Activated CD4-positive, alpha-beta T cell treated with anti-CD3 and anti-CD28 coated beads for 4 hours (primary cell): ENCODE measurements at places on chromosomes 4 and X.

DNA sequence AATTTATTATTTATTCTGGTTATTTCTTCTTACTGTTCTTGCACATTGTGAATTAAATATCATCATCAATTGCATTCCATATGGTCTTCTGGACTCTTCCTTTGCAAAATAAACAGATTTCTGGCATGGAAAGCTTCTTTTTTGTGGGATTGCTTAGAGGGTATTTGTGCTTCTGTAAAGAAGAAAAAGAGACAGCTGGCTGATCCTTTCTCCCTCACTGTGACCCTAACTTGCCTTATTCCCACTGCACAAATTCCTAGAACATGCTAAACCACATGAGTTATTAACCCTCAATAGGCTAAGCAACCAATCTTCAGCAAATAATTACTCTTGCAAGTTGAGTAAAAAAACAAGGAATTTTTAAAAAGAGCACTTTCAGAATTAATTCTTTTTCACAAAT lies 23.8 kb upstream of the LRCH2 start:
- DNase-seq, result no peak

GRCh38 chr4:6281436-6282313 lies 12.0 kb downstream of the WFS1 start:
- no peak for DNase-seq

GRCh38 chr4:121397941-121398601 lies 17.3 kb upstream of the QRFPR start:
- DNase-seq, result no peak

GRCh38 chr4:139975830-139976272 lies 178.1 kb downstream of the MAML3 start:
- no peak for DNase-seq

GRCh38 chr4:105509291-105509690 lies 35.4 kb upstream of the PPA2 start:
- DNase-seq, result no peak

DNA sequence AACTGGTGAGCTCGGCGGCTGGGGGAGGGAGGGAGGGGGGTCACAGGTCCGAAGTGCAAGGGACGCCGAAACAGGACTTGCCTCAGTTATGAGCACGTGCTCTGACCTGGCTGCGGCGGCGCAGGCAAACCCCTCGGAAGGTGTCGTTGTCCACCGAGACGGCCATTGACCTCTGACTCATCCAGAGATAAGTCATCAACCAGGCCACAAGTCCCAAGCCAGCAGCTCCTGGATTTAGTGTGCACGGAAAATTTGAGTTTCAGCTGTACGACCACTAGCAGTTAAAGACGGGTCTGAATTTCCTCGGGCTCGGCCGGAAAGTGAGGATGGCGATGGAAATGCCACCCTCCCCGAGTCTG lies 674 bp downstream of the SH3D19 start:
- DNase-seq, result no peak

DNA sequence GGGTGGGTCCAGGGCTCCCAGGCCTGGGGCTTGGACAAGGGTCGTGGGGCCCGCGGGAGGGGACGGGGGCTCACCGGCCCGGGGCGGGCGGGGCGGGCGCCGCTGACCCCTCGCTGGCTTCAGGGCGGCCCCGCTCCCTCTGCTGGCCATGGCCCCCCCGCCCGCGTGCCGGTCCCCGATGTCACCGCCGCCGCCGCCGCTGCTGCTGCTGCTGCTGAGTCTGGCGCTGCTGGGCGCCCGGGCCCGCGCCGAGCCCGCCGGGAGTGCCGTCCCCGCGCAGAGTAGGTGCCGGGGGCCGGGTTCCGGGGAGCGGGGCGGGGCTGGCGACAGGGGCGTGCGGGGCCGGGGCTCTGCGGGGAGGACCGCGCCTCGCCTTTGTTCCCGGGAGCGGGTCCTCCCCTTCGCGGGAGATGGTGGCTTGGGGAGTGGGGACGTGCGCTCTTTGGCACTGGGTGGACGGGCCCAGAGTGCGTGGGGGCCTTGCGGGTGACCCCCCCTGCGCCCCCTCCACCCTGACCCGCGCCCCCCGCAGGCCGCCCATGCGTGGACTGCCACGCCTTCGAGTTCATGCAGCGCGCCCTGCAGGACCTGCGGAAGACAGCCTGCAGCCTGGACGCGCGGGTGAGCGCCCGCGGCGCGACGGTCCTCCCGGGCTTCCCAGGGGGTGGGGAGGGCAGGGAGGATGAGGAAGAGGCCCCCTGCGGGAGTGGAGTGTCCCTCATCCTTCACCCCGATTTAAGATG lies 16.8 kb upstream of the NAT8L start:
- DNase-seq, result peak; percentile 32

DNA sequence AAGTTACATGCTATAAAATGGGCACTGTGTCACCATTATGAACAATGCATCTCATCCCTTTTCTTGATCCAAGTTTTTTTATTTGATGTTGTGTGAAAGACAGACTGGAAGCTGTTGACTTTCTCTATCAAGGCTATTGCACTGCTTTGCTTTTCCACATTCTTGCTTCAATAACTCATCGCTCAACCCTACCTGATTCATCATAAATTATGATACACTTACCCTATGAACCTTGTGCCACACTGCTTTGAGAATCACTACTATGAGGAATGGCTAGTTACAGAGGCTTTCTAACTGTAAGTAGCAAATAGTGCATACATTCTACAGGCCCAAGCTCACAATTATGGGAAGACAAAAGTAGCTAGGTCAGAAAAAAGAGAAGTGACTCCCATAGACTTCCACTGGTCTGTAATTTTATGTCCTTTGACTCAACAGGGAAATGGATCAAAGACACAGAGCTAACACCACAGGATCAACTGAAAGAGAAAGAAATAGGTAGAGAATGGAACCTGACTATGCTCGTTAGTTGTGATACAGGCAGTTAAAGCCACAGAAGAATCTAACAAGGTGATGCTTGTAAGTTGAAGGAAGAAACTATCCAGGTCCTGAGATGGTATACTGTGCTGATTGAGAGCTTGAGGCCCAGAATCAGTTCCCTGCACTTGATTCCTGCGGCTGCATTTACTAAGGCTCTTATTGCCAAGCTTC lies 163.5 kb downstream of the PPP3CA start:
- DNase-seq, result no peak

DNA sequence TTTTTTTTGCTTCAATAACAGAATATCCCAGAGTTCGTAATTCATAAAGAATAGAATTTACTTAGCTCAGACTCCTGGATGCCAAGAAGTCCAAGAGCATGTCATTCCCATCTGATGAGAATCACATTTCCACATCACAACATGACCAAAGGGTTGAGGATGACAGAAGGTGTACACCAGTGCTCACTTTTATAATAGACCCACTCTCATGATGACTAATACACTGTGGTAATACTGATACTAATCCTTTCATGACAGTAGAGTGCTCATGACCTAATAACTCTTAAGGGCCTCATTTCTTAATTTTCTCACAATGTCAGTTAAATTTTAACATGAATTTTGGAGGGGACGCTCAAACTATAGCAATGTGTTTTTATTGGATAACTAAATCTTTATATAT lies 69.2 kb downstream of the ZNF732 start:
- DNase-seq, result no peak

DNA sequence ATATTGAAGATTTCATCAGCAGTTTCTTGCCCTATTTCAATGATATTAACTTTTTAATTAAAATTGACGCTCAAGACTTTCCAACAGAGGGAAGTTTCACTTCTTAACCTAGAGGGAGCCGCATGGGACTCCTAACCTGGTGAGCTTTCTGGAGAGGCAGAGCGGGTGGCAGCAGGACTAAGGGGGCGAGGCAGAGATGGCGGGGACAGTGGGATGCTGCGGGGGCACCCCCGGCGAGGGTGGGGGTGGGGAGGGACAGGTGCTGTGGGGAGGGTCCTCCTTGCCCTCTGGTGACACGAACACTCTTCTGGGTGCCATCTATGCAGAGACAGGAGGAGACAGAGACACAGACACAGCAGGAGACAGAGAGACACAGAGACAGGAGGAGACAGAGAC lies 104.4 kb downstream of the ADRA2C start:
- DNase-seq, result no peak

GRCh38 chr4:101135371-101136010 lies 211.8 kb downstream of the PPP3CA start:
- no peak for DNase-seq
